SHP77 (cell line): ENCODE measurements at places on chromosomes 6 and 20.

GRCh38 chr20:45918779-45919537 lies 7.0 kb upstream of the PLTP start:
- no peak for DNase-seq

GRCh38 chr20:575230-575629 lies 31.6 kb upstream of the CSNK2A1 start:
- no peak for DNase-seq

- DNase-seq: no peak
Observed at GRCh38 chr6:14478381-14479225, 361.0 kb downstream of the CD83 start.

GRCh38 chr20:24996449-24997377 lies 4.2 kb upstream of the APMAP start:
- DNase-seq: no peak

- DNase-seq: no peak
Observed at GRCh38 chr6:169208011-169208410, 45.6 kb downstream of the THBS2 start.

DNA sequence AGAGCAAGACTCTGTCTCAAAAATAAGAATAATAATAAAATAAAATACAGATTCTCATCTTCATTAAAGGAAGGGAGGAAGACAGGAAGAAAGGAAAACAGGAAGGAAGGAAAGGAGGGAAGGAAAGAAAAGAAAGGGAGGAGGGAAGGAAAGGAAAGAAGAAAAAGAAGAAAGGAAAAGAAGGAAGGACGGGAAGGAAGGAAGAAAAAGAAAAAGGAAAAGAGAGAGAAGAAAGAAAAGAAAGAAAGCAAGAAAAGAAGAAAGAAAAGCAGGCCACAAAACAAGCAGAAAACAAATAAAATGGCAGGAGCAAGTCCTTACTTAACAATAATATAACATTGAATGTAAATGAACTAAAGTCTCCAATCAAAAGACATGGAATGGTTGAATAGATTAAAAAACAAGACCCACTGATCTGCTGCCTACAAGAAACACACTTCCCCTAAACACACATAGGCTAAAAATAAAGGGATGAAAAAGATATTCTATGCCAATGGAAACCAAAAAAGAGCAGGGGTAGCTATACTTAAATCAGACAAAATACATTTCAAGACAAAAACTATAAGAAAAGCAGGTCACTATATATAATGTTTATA lies 60.4 kb downstream of the ZFP64 start:
- DNase-seq: no peak

- no peak for DNase-seq
Observed at GRCh38 chr20:47244451-47244850, 112.0 kb downstream of the ZMYND8 start.

DNA sequence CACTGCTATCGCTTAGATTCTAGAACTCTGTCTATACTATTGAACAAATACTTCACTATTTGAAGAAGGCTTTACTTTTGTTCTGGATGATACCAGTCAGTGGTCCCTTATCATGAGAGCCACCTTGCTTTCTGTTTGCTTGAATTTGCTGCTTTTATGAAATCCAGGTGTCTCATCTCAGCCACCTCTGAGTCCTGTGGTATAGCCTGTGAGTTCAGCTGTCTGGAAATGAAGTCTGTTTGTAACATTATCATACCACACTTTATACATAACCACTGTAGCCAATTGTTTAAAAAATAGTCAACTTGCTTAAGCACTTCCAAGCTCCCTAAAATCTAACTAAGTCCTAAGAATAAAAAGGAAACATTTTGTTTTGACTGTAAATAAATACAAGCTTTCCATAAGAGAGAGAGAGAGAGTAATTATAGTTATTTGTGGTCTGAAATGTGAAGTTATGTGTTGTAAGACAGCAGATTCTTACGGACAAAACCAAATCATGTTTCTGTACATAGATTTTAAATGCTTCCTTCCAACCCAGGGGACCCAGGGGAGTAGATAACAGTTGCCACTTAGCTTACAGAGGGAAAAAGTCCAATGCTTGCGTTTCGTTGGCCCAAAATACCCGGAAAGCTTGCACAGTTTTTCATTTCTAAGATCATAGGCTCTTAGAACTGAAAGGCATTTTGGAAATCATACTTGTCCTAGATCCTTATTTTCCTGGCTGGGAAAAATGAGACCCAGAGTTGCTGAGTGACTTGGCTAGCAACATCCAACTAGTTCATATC lies 1107.8 kb upstream of the FLRT3 start:
- DNase-seq: peak; percentile 27

- DNase-seq: no peak
Observed at GRCh38 chr6:123420512-123420911, 216.2 kb downstream of the TRDN start.

DNA sequence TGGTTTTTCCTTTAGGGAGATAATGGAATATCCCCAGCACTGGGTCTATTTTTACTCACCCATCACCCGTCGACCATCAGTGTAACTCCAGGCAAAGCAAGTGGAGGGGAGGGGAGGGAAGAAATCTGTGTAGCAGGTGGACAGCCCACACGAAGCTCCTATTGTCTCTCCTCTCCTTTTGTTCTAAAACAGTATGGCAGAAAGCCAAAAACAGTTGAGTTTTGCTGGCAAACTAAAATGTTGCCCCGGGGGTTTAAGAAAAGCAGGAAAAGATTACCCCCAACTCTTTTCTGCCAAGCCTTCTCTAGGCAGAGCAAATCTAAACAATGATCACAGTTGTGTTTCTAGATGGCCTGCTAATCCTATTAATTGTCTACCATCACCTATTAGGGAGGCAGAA lies 89.7 kb downstream of the PREP start:
- no peak for DNase-seq

GRCh38 chr20:2701671-2702081 lies 9.1 kb downstream of the EBF4 start:
- no peak for DNase-seq

- no peak for DNase-seq
Observed at GRCh38 chr6:135606392-135606791, 108.9 kb upstream of the AHI1 start.

DNA sequence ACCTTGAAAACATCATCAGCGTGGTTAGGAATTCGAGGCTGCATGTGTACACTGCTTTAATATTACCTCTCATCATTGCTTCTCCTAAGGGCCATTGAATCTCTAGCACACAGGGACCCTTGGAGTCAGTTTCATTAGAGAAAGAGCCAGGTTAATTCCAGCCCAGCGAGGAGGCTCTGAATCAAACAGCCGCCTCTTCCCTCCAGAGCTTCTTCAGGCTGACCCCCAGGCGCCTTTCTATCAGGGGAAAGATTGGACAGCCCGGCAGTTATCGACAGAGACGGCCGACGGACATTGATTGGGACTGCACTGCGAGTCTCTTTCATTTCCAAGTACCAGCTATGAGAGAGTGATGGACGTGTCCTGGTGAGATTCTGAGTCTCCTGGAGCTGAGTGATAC lies 159.2 kb downstream of the ANKRD60 start:
- no peak for DNase-seq

GRCh38 chr20:59232618-59233017 lies 67.8 kb upstream of the EDN3 start:
- no peak for DNase-seq

GRCh38 chr6:97231911-97232310 lies 51.1 kb downstream of the MMS22L start:
- no peak for DNase-seq
